ENCODE measurements at places on chromosomes 3 and 15.

GRCh38 chr15:63381301-63382204 lies at the start of gene CA12:
Gene CA12, minus strand, starts transcription at chr15:63381846. Its CDS starts 126 bp downstream, at chr15:63381720.
- peak; percentile 15 for DNase-seq

GRCh38 chr3:39935261-39935660 lies 125.9 kb downstream of the MYRIP start:
- no peak for DNase-seq

GRCh38 chr15:63939531-63940130 lies 105.9 kb upstream of the HERC1 start:
- DNase-seq: no peak

- DNase-seq: peak; percentile 39
These were observed 127.6 kb upstream of the LMOD3 start for GRCh38 chr3:69250014-69250413.

DNA sequence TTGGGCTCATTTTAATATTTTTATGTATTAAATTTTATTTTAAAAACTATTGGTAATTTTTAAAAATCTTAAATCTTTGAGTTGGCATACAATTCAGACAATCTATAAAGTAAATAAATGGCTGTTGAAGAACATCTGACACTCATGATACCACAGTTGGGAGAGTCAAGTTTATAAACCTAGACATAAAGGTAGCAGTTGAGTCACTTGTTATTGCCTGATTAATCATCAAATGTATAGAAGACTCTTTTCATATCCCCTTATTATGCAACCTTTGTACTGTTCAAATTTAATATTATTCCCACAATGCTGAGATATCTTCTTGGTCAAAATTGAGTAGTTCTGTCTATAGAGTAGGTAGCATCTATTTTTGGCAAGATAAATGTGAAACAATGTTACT lies 19.6 kb downstream of the PAQR9 start:
- no peak for DNase-seq

GRCh38 chr3:78076379-78076778 lies 1036.5 kb downstream of the ROBO2 start:
- DNase-seq: no peak

DNA sequence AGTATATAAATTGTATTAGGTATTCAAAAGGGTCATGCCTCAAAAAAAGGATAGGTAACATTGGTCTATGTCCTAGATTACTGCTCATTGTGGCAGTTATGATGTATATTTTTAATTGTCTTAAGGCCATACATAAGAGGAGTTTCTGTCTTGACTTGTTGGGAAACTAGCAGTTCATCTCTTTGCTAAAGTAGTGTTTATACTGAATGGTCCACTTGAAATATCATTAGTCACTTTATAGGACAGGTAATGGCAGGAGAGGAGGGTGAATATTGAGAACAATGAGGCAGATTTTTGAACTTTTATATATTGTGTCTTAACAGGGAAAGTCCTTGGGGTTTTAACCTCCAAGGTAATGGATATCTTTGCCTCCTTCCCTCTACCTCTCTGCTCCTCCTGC lies 58.4 kb downstream of the TP63 start:
- DNase-seq: no peak

GRCh38 chr3:2770451-2770850 lies 339.7 kb downstream of the IL5RA start:
- DNase-seq: no peak

DNA sequence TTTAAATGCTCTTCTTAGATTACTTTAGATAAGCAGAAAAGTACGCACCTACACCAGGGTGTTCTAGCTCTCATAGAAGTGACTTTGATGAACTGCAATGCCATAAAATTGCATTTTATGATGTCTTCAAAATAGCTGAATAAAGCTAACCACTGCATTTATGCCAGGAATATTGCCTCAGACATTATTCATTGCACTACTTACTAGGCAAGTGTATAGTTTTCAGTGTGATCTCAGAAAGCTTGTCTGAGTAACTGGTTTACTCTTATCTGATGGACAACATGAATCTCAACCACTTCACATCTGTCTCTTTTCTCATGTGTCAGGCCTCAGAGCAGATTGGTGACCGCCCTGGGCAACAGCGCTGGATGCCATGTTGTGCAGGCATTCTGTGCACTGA lies 119.3 kb upstream of the SLC2A2 start:
- DNase-seq: no peak

GRCh38 chr3:183161552-183162336 lies 790 bp downstream of the LAMP3 start:
- DNase-seq: no peak

DNA sequence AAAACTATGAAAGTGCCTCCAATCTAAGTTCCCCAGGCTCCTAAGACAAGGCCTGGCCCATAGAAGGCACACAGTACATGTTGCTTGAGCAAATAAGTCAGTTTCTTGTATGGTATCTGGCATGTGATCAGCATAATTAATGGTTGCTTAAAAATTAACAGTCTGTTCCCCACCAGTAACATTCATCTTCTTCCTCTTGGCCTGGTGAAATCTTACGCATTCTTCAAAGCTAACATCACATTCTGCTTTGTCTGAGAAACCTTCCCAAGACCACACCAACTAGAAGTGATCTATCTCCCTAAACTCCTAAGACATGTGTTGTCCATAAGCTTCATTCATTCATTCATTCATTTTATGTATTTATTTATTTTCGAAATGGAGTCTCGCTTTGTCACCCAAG lies 48.1 kb downstream of the LIPC start:
- DNase-seq: no peak

DNA sequence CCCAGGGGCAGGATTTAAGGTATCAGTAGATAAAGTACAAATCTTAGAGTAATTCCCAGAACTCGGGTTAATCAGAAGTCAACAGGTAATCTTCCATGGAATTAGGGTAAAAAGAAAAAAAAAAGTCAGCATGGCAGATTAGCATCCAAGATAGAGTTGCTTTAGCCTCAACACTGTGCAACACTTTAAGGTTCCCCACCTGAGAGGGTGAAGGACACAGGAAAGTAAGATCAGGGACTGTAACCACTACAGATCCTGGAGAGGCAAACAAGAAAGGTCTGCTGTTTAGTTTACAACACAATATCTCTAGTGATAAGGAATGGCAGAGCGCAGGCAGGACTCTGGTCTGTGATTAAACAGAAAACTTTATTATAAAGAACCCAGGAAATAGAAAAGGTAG lies 4.1 kb upstream of the PHLDB2 start:
- no peak for DNase-seq

- no peak for DNase-seq
These were observed 61.8 kb upstream of the CMSS1 start for GRCh38 chr3:99755831-99756230.

- DNase-seq: no peak
These were observed 84.1 kb upstream of the ANKRD34C start for GRCh38 chr15:79198461-79198860.

DNA sequence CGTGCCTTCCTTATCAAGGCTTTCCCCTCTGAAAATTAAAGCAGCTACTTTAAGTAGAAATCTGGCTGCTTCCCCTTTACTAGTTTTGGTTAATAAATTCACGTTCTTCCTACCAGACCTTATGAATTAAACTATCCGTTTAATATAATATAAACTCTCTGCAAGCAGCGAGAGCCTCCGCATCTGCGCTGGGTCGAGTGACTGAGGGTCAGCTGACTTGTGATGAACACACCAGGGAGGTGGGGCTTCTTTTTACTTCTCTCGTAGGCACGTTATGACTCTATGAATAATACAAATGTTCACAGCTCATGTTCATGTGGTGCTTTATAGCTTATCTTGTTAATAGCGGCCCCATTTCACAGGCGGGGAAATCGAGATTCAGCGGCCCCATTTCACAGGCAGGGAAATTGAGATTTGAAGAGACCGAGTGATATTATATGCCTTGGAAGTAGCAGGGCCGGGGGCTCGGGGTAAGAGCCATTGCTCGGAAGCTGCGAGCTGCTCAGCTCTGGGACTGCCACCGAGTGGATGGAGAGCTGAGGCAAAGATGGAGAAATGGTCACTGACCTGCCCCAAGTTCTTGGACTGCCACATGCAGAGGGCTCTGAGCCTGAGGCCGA lies 8.3 kb downstream of the MUC4 start:
- DNase-seq: no peak

DNA sequence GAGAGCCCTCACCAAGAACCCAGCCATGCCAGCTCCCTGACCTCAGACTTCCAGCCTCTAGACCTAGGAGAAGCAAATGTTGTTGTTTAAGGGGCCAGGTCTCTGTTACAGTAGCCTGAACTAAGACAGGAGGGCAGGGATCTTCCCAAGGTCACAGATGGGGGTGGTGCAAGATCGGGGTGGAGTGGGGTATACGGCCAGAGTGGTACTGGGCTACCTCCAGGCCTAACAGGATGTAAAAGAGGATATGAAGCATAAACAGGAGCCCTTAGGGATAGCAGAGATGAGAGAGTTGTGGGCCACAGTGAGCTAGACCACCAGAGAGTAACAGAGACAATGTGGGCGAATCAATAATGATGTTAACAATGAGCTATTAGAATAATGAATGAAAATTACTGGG lies 82.9 kb downstream of the TOP2B start:
- DNase-seq: no peak

- no peak for DNase-seq
These were observed 57.7 kb downstream of the MESD start for GRCh38 chr15:80931721-80932512.

- DNase-seq: peak; percentile 41
These were observed at the start of gene SPRED1 for GRCh38 chr15:38252481-38253350. Gene SPRED1, plus strand, starts transcription at chr15:38252836. Its CDS starts 350 bp downstream, at chr15:38253186.

DNA sequence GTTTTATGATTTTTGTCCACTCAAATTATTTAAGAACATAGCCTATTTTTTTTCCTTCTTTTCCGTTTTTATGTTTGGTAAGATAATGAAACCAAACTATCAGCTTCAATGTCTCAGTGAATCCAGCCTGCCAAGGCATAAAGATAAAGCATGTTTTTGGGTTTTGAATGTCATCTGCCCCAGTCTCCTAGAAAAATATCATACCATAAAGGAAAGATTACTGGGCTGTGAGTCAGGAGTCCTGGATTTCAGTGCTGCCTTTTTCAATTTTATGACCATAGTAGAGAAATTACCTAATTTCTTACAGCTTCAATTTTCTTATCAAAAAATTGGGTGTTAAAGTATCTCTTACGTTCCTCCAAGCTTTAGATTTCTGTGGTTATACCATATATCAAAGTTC lies 87.5 kb downstream of the GAP43 start:
- DNase-seq: no peak

GRCh38 chr3:27971600-27971999 lies 249.5 kb upstream of the EOMES start:
- DNase-seq: no peak

DNA sequence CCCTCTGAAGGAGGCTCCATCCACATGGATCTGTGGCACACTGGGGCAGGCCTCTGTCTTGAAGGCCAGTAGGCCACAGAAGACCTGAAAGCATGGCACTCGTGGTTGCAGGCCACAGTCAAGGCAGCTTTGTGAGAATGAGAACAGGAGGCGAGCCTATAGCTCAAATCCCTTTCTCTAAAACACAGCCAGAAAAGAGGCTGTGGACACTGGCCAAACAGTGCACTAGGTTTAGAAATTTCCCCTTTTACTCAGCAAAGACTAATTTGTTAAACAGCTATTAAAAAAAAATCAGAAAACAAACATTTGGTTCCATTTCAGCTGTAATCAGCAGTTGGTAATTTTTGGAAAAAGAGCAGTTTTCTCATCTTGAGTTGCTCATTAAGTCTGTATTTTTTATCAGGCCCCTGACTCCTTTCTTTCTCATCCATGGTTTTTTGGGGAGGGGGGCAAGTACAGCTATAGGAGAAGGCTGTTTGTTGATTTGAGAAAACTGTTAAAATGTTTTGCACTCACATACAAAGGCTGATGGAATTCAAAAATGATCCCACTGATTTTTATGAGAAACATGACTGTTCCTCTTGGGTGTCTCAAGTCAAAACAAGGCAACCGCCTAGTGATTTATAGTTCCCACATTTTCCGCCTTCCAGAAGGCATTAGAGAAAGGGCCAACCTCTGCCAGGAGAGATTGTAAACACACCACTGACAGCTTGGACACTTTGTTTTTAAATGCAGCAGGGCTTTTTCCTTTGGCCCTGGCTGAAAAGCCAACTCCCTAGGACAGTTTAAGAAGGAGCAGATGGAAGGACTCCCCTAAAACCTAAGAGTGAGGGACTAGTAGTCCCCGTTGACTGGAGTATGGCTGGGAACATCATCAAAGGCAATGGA lies 28.1 kb downstream of the PARP16 start:
- DNase-seq: no peak

DNA sequence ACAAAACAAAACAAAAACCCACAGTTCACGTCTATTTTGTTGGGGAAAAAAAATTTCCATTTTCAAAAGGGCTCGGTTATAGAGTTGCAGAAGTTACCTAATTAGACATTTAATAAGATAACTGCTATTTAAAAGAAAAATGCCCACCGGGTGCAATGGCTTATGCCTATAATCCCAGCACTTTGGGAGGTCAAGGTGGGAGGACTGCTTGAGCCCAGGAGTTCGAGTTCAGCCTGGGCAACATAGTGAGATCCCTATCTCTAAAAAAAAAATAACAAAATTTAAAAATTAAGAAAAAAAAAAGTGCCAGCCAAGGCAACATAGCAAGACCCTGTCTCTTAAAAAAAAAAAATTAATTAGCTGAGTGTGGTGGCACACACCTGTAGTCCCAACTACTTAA lies 19.2 kb downstream of the SEC11A start:
- DNase-seq: no peak

- DNase-seq: no peak
These were observed 159.6 kb downstream of the LRRK1 start for GRCh38 chr15:101078669-101079323.

- DNase-seq: no peak
These were observed 493.1 kb downstream of the MECOM start for GRCh38 chr3:169170456-169170855.
